Non-pigmented ciliary epithelial cell (primary cell): ENCODE measurements at places on chromosomes 4 and X.

GRCh38 chr4:3660928-3661515, 105.2 kb upstream of the ADRA2C start:
- no peak for DNase-seq

- no peak for DNase-seq
Measured at GRCh38 chr4:92451782-92452181, 148.0 kb downstream of the GRID2 start.

DNA sequence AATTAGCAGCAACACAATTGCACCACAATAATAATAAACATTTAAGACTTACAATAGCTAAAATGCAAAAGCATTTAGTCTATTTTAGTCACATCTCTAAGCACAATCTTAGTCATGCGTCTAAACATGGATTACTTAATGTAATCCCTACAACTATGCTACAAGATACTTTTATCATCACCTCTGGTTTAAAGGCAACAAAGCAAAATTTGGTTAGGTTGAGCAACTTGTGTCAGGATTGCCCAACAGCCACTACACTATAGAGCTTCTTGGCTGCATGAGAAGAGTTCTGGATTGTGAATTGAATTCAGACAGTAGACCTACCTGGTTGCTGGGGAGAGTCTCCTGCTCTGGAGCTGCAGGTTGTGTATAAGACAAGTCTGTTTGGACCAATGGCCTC, 146.5 kb upstream of the PUDP start:
- no peak for DNase-seq

DNA sequence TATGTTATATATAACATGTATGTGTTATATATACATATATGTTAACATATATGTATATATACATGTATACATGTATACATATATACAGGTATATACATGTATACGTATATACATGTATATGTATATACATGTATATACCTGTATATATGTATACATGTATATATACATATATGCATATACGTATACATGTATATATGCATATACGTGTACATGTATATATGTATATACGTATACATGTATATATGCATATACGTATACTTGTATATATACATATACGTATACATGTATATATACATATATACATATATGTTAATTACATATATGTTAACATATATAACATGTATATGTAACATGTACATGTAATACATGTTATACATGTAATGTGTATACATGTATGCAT, 1077.3 kb upstream of the ADGRL3 start:
- DNase-seq, result no peak

- no peak for DNase-seq
Measured at GRCh38 chr4:8914461-8915171, 43.0 kb upstream of the HMX1 start.

GRCh38 chr4:71338846-71339593, at the start of gene SLC4A4:
Gene SLC4A4 (plus strand): TSS chr4:71339020.
- peak; percentile 56 for DNase-seq

- DNase-seq, result no peak
Measured at GRCh38 chr4:64682946-64683345, 273.7 kb upstream of the TECRL start.

DNA sequence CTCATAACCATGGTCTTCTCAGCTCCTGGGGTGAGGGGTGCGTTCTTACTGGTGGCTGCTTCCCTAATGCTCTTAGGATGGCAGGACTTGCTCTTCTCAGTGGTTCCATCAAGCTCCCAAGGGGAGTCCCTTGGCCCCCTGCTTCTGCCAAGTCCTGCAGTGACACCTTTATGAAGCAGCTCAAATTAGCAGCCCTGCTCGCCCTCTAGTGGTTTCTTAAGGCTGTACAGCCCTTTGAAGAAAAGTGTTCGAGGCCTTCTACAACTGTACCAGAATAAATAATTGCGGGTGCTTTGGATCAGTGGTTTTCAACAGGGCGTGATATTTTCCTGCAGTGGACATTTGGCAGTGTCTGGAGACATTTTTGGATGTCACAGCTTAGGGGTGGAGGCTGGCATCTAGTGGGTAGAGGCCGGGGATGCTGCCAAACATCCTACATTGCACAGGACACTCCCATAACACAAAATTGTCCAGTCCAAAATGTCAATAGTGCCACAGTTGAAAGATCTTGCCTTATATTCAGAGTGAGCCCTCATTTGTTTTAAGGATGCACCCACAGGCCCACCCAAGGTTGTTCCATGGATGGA, 204.7 kb upstream of the S100G start:
- DNase-seq, result no peak

DNA sequence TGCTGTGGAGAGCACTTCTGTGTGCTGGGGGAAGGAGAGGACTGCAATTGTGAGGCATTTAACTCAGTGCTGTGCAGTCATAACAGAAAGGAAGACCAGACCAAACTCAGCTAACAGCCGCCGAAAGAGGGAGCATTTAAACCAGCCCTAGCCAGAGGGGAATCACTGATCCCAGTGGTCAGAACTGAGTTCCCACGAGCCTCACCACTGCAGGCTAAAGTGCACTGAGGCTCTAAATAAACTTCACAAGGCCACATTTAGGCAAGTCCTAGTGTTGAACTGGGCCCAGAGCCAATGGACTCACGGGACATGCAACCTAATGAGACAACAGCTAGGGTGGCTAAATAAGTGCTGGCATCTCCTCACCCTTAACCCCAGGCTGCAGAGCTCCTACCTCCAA, 20.4 kb downstream of the IQCM start:
- no peak for DNase-seq

DNA sequence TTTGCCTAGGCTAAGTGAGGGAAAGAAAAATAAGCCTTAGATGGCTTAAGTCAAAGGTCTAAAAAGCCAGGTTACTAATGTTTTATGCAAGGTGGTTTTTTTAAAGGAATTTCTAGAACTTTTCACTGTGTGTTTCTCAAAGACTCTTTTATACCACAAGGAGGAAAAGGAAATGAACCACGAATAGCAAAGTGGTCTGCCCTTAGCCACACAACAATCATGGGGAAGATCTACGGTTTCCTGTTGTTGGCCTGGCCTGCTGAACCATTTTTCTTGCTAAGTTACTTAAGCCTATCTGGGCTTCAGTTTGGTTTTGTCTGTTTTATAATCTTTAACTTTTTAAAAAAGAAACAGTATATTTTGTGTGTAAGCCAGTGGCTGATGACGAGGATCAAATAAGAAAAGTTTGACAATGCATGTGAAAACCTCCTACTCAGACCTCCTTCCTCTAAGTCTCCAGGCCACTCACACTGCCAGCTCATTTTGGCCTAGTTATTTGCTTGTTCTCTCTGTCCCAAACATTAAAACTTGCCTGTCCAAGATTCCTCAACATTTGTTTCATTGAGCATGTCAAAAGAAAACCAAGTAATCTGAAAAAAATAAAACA, 56.7 kb upstream of the COL25A1 start:
- DNase-seq, result no peak

- DNase-seq, result no peak
Measured at GRCh38 chr4:37439809-37440474, 195.4 kb downstream of the NWD2 start.

DNA sequence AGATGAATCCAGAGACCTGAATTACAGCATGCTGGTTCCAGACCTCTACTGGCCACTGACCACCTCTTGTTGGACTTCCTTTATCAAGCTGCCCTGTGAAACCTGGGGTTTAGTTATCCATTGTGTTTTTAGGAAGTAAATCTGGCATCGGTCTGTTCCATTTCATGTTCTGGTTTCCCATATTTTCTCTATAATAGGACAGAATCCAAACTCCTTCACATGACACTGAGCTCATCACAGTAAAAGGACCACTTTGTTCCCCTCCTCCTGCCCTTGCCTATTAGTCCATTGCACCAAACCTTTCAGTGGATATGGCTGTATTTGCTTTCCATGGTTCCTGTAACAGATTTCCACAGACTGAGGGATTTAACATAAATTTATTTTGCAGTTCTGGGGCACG, 4.0 kb downstream of the MFAP3L start:
- no peak for DNase-seq

- DNase-seq, result no peak
Measured at GRCh38 chr4:105767579-105767978, 59.0 kb downstream of the GSTCD start.

DNA sequence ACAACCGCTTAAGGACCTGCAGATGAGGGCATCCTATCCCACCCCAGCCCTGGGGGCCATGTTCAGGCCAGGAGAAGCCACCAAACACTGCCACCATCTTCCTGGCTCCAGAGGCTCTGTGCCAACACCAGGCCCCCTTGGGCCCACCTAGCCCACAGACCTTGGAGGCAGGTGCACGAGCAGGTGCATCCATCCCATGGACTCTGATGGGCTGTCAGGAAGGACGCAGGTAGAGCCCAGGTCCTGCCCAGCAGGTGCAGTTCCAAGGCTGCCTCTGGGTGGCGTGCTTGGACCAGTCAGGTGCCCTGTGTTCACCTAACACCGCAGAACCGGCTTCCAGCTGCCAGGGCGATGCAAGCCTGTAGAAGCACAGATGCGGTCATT, 22.8 kb upstream of the PDE6B start:
- DNase-seq, result no peak

GRCh38 chr4:56438766-56439165, 2.7 kb downstream of the PAICS start:
- no peak for DNase-seq

GRCh38 chr4:185304944-185305690, 90.6 kb downstream of the LRP2BP start:
- DNase-seq, result no peak
